ENCODE measurements at places on chromosomes 6 and 20.
A peak's percentile ranks its signal among the peaks of the same experiment; 100 is the strongest.

GRCh38 chr20:23320317-23320716 is 30.3 kb upstream of the NXT1 start:
- H3K4me3 ChIP-seq: no peak overlapping the region
- DNase-seq: no peak
- no peaks in the 10 kb centered on the region for H3K36me3 ChIP-seq

DNA sequence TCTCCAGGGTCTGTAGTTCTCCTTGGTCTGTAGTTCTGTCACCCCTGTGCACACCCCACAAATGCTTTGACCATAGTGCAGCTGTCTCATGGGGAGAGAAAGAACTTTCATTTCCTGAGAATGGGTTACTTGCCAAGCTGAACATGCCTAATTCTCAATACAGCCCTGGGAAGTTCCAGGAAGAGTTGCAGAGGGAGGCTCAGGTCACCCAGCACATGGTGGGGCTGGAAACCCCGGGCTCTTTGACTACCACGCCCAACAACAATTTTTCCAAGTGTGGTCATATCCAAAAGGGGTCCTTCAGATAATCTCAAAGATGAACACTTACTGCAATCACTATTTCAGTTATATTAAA is 2.2 kb upstream of the PTPRA start:
- H3K36me3 ChIP-seq: no peaks in the 10 kb centered on the region
- DNase-seq: no peak
- H3K27ac ChIP-seq: no peak overlapping the region
- no peak overlapping the region for H3K4me3 ChIP-seq
- H3K4me1 ChIP-seq: peaks cover 25% of the 10 kb centered on the region
- H3K27me3 ChIP-seq: peaks cover 21% of the 10 kb centered on the region

DNA sequence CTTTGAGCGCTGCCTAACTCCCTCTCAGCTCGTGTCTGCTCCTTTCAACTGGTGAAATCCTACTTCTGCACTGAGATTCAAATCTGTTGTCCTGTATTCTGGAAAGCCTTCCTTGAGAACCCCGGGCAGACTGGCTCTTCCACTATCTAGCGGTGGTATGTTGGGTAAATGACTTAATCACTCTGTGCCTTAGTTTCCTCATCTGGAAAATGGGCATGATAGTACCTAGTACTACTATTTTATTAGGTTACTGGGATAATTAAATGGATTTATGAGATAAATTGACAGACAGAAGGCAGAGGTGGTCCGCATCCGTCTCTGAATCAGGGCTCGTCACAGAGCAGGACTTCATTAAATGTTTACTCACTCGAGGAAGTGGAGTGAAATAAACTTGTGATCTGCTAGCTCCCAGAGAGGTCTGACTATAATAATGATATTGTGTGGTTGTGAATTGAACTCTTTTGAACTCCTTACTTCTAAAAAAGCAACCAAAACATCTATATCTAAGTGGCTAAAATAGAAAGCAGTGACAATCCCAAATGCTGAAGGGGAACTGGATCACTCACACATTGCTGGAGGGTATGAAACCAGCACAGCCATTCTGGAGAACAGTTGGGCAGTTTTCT is 26.6 kb downstream of the PPP1R16B start:
- H3K27me3 ChIP-seq: no peaks in the 10 kb centered on the region
- H3K27ac ChIP-seq: peak overlapping the region; percentile 50
- H3K4me1 ChIP-seq: peaks cover 18% of the 10 kb centered on the region
- no peak overlapping the region for H3K4me3 ChIP-seq
- H3K36me3 ChIP-seq: peaks cover 4% of the 10 kb centered on the region

DNA sequence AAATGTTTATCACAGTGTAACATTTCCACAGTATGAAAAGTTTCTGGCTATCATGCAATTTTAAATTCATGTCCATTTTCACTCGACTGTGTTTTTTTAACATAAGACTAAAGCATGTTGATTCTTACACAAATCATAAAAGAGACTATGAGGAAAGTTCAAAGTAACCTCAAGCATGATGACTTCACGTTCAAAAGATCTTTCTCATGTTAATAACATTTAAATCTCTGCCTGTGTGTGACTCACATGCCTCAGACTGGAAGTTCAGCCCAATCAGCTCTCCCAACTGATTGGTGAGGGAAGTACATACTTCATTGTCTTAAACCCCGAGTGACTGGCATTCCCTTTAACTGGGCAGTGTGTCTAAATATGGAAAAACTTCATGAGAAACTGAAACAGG is 37.4 kb downstream of the ATXN1 start:
- peak overlapping the region; percentile 46 for H3K27ac ChIP-seq
- H3K27me3 ChIP-seq: no peaks in the 10 kb centered on the region
- H3K36me3 ChIP-seq: no peaks in the 10 kb centered on the region
- H3K4me1 ChIP-seq: peaks cover 28% of the 10 kb centered on the region
- DNase-seq: no peak
- no peak overlapping the region for H3K4me3 ChIP-seq

DNA sequence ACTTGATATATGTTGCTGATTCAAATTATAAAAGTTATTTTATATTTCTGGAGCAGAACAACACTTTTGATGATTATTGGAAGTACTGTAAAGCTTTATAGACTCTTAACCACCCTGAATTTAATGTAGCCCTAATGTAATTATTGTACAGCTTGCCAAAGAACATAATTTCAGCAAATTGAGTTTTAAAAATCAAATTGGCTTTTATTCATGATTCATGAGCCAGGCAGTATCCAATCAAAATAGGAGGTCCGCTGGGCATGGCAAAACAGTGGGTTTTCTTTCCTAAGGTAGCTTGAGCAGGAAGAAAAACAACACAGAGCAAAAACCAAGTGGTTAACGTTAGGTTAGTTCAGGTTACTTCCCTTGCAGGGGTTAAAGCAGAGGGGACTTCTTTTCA is 64.8 kb upstream of the MAP7 start:
- DNase-seq: no peak
- peaks cover 56% of the 10 kb centered on the region for H3K4me1 ChIP-seq
- H3K36me3 ChIP-seq: no peaks in the 10 kb centered on the region
- H3K27ac ChIP-seq: no peak overlapping the region
- H3K4me3 ChIP-seq: no peak overlapping the region
- H3K27me3 ChIP-seq: no peaks in the 10 kb centered on the region

GRCh38 chr6:106972500-106972899 is 2.0 kb downstream of the CD24 start:
- DNase-seq: no peak
- H3K4me3 ChIP-seq: peak overlapping the region; percentile 94
- H3K36me3 ChIP-seq: peaks cover 45% of the 10 kb centered on the region
- H3K27ac ChIP-seq: peak overlapping the region; percentile 93
- H3K27me3 ChIP-seq: no peaks in the 10 kb centered on the region

- H3K27ac ChIP-seq: no peak overlapping the region
- peaks cover 8% of the 10 kb centered on the region for H3K36me3 ChIP-seq
- no peak overlapping the region for H3K4me3 ChIP-seq
- peak; percentile 57 for DNase-seq
These were observed 44.8 kb downstream of the STK4 start for GRCh38 chr20:45011108-45011526.

DNA sequence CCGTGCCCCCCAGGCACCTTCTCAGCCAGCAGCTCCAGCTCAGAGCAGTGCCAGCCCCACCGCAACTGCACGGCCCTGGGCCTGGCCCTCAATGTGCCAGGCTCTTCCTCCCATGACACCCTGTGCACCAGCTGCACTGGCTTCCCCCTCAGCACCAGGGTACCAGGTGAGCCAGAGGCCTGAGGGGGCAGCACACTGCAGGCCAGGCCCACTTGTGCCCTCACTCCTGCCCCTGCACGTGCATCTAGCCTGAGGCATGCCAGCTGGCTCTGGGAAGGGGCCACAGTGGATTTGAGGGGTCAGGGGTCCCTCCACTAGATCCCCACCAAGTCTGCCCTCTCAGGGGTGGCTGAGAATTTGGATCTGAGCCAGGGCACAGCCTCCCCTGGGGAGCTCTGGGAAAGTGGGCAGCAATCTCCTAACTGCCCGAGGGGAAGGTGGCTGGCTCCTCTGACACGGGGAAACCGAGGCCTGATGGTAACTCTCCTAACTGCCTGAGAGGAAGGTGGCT is 960 bp downstream of the TNFRSF6B start:
- peak overlapping the region; percentile 53 for H3K4me3 ChIP-seq
- H3K27ac ChIP-seq: no peak overlapping the region
- H3K27me3 ChIP-seq: peaks cover 3% of the 10 kb centered on the region

DNA sequence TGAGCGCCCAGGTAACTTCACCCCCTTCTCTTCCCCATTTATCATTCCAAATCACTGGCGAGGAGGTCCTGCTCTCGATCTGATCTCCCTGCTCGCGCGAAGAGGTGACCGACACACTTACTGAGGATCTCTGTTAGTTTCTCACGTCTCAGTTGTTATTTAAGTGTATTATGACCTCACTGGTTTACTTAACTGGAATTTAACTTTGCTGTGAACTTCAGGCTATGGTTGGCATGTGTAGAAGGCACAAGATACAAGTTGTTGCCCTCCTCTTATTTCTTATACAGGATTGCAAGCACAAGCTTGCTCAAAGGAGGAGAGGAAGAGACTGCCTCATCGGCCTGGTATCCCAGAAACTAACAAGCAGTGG is 1.2 kb downstream of the RNF217 start:
- peak overlapping the region; percentile 79 for H3K4me3 ChIP-seq
- DNase-seq: no peak
- H3K27ac ChIP-seq: peak overlapping the region; percentile 35
- H3K4me1 ChIP-seq: peaks cover 36% of the 10 kb centered on the region
- H3K36me3 ChIP-seq: no peaks in the 10 kb centered on the region
- peaks cover 13% of the 10 kb centered on the region for H3K27me3 ChIP-seq

GRCh38 chr6:9064156-9064555 is 628.8 kb upstream of the SLC35B3 start:
- no peaks in the 10 kb centered on the region for H3K36me3 ChIP-seq
- no peak overlapping the region for H3K27ac ChIP-seq
- DNase-seq: no peak
- H3K4me1 ChIP-seq: no peaks in the 10 kb centered on the region
- H3K4me3 ChIP-seq: no peak overlapping the region

GRCh38 chr6:111813677-111814310 is 59.5 kb downstream of the FYN start:
- no peak overlapping the region for H3K4me3 ChIP-seq
- peaks cover 32% of the 10 kb centered on the region for H3K4me1 ChIP-seq
- H3K27me3 ChIP-seq: no peaks in the 10 kb centered on the region

- H3K4me1 ChIP-seq: peaks cover 4% of the 10 kb centered on the region
- DNase-seq: no peak
- H3K4me3 ChIP-seq: no peak overlapping the region
- H3K27ac ChIP-seq: no peak overlapping the region
- peaks cover 2% of the 10 kb centered on the region for H3K36me3 ChIP-seq
These were observed 66.9 kb downstream of the FAXC start for GRCh38 chr6:99282479-99283062.

DNA sequence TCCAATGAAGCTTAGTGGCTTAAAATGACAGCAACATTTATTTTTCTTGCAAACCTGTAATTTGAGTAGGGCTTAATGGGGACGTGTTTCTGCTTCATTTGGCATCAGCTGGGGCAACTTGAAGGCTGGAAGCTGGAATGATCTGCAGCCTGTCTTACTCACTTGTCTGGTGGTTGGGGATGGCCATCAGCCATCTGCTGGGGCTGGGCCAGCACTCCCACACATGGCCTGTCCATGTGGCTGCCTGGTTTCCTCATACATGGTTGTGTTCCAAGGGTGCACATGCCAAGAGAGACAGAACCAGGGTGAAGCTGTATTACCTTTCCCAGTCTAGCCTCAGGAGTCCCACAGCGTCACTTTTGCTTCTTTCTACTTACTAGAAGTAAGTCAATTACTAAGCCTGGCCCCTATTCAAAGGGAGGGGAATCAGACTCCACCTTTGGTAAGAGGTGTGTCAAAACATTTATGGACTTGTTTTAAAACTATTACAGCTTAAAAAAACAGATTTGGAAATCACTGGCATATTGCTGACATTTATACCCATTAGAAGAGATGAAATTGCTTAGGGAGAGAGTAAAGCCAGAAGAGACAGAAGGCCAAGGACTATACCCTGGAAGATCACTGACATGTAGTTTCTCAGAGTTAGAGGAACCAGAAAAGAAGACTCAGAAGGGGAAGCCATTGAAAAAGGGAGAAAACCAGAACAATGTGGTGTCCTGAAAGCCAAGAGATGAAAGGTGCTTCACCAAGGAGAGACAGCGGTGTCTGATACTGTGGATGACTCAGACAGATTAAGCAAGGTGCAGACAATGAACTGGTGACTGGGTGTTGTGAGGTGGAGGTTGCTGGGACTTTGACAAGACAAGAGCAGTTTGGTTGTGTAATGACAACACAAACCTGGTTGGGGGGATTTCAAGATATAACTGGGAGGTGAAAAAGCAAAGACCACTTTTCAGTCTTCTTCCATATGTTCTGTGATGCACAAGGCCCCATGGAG is 345.2 kb downstream of the GJA1 start:
- H3K4me1 ChIP-seq: no peaks in the 10 kb centered on the region
- H3K36me3 ChIP-seq: no peaks in the 10 kb centered on the region
- H3K4me3 ChIP-seq: no peak overlapping the region
- no peaks in the 10 kb centered on the region for H3K27me3 ChIP-seq
- no peak overlapping the region for H3K27ac ChIP-seq

- H3K4me3 ChIP-seq: no peak overlapping the region
- no peaks in the 10 kb centered on the region for H3K27me3 ChIP-seq
- peaks cover 23% of the 10 kb centered on the region for H3K36me3 ChIP-seq
- DNase-seq: no peak
- H3K27ac ChIP-seq: no peak overlapping the region
- H3K4me1 ChIP-seq: peaks cover 17% of the 10 kb centered on the region
These were observed 310.9 kb downstream of the PRL start for GRCh38 chr6:21985904-21986303.

- H3K27ac ChIP-seq: no peak overlapping the region
- no peaks in the 10 kb centered on the region for H3K36me3 ChIP-seq
- no peak overlapping the region for H3K4me3 ChIP-seq
- DNase-seq: no peak
- H3K4me1 ChIP-seq: peaks cover 5% of the 10 kb centered on the region
- no peaks in the 10 kb centered on the region for H3K27me3 ChIP-seq
These were observed 15.2 kb downstream of the COL19A1 start for GRCh38 chr6:69881322-69882151.

DNA sequence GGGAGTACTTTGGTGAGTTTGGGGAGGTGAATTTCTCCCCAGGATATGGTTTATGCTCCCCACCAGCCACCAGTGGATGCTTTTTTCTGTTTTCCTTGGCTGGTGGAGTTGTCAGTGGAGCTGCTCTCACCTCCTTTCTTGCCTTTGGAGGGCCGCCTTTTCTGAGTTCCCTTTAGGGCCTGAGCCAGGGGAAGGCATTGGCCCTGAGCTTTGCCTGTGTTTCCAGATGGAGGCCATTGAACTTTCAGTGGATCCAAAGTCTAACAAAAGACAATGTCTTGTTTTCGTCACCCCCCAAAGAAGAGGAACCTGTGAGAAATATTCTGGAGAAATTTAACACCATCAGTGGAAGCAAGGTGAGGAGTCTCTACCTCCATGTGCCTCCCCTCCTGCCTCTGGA is 4.4 kb upstream of the TMEM14A start:
- H3K27me3 ChIP-seq: peaks cover 5% of the 10 kb centered on the region
- H3K27ac ChIP-seq: no peak overlapping the region
- no peak overlapping the region for H3K4me3 ChIP-seq
- peaks cover 13% of the 10 kb centered on the region for H3K36me3 ChIP-seq
- DNase-seq: no peak
- peaks cover 12% of the 10 kb centered on the region for H3K4me1 ChIP-seq

DNA sequence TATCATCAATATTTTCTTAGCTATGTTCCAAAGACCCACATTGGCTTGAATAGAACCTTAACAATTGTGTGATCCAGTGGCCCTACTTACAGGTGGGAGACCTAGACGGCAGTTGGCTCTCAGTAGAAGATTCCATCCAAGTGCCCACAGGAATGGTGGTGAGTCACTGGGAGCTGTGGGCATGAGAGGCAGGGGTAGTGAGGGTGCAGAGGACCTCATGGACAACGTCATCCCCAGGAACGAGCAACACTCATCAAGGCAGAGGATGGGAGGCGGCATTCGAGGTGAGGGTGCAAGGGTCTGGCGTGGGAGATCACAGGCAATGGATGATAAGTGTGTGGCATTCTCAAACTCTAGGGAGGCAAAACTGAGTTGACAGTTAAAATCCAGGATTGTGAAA is 17.5 kb upstream of the SPO11 start:
- no peak for DNase-seq
- no peaks in the 10 kb centered on the region for H3K4me1 ChIP-seq
